ENCODE measurements at places on chromosomes 1 and 21. TPM values are rescaled to one million over a fixed set of nuclear protein-coding genes. Genes with fewer than 3 reads are reported as not detected.

DNA sequence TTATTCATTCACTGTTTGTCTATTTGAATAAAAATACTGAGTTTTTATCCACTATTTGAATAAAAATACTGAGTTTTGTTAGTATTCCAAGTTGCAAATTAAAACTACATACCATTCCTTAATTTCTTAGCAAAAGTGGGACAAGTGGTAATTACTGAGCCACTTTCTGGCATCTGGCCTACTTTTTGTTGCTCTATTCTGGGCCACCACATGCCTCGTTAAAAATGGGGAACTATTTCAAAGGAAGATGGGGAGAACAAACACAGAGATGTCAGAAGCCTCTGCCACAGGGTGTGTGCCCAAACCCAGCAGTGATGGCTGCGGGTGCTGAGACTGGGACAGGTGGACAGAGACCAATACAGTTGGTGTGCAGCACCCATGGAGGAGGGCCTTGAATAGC, 14.6 kb downstream of the PIGP start:
- no peak for DNase-seq

The COL9A2 gene
- 0.61 TPM for total RNA-seq

- DNase-seq = peak; percentile 24
Observed at GRCh38 chr1:197415221-197415620, 147.2 kb downstream of the CRB1 start.

- DNase-seq = no peak
Observed at GRCh38 chr1:160747717-160748116, 8.7 kb downstream of the SLAMF7 start.

- DNase-seq = no peak
Observed at GRCh38 chr1:172991674-172992400, 58.9 kb downstream of the TNFSF18 start.
